ENCODE measurements at places on chromosomes 13 and 19.

DNA sequence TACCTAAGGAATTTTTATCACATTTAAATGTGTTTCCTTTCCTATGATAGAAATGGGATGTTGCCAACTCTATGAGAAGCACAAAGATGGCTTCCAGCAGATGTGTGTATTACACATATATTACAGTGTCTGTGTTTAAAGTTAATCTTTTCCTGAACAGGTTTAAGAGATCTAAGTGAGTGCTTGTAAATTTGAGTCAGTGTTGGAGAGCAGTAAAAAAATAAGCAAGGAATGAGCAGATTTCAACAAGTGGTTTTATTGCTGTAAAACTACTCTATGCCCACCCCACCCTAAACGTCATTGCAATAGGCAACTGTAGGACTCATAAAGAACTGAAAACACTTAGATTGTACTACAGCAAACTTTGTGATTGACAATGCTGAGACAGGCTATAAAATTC, 248.7 kb downstream of the KLF5 start:
- no peak for DNase-seq

DNA sequence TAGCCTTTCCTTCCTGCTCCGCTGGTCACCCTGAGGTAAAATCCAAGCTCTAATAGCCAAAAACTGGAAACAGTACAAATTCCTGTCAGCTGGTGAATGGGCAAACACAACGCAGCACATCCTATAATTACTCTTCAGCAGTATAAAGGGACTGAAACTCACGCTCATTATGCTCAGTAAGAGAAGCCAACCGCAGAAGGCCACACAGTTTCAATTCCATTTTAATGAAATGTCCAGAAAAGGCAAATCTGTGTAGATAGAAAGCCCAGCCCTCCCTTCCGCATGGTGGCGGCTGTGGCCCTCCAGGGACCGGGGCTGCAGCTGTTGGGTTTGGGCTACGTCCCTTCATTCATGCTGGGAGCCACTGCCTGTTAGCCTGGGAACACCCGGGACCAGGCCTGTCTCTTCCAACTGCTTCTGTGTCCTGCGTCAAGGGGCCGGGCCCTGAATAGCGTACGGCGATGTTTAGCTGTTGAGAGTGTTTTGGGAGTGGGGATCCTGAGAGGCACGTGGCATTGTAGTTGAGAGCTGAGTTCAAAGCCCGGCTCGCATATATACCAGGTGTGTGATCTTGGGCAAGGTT, 23.5 kb downstream of the NKPD1 start:
- DNase-seq = no peak

DNA sequence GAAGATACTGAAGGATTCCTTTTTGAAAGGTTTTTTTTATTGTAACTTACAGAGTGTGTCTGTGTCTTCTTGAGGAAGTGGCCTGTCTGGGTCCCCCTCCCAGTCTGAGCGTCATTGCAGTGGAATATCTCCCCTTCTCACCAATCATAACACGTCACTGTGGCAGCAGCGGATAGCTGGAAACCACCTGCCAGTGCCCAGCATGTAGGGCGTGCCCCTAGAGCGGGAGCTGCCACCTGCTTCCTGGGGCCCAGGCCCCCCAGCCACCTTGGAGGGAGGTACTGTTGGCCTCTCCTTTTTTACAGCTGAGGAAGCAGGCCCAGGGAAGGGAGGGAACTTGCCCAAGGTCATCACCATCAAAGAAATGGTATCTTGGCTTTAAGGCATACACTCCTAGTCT, 4.6 kb upstream of the DNM2 start:
- no peak for DNase-seq

- DNase-seq = no peak
Measured at GRCh38 chr13:96940961-96941360, 53.3 kb downstream of the OXGR1 start.

DNA sequence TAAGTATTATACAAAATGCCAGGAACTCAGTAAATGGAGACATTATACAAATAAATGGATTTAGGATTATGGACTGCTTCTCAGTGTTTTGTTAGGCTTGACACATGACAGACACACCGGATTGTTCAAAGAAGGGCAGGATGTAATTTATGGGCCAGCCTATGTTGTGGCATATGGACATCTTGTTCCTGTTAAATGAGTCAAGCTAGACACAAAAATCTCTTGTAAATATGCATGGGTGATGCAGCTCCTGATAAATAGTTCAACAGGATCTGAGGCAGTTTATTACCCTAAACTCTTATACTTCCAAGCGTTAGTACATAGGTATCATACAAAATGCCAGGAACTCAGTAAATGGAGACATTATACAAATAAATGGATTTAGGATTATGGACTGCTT, 502.3 kb downstream of the TBC1D4 start:
- no peak for DNase-seq
